Endodermal cell (in vitro differentiated cells): ENCODE measurements at places on chromosomes 7 and 10. TPM values are rescaled to one million over a fixed set of nuclear protein-coding genes. Genes with fewer than 3 reads are reported as not detected.

Gene CD36
- total RNA-seq = 0.29 to 0.70 TPM (median 0.65 TPM) in 3 replicates

GRCh38 chr7:22255834-22256233 is 101.1 kb downstream of the RAPGEF5 start:
- peak; percentile 62 for DNase-seq
- no peak overlapping the region for H3K4me3 ChIP-seq
- H3K27ac ChIP-seq = no peak overlapping the region

- peak; percentile 67 for DNase-seq
- peaks cover 45% of the 10 kb centered on the region for H3K36me3 ChIP-seq
- H3K27me3 ChIP-seq = no peaks in the 10 kb centered on the region
- no peak overlapping the region for H3K4me3 ChIP-seq
- H3K27ac ChIP-seq = no peak overlapping the region
Measured at GRCh38 chr7:5629941-5630340, 151.5 kb downstream of the RNF216 start.

GRCh38 chr7:130987092-130987491 is 253.1 kb upstream of the KLF14 start:
- H3K27ac ChIP-seq = no peak overlapping the region
- no peaks in the 10 kb centered on the region for H3K4me1 ChIP-seq
- H3K36me3 ChIP-seq = no peaks in the 10 kb centered on the region
- no peak for DNase-seq

DNA sequence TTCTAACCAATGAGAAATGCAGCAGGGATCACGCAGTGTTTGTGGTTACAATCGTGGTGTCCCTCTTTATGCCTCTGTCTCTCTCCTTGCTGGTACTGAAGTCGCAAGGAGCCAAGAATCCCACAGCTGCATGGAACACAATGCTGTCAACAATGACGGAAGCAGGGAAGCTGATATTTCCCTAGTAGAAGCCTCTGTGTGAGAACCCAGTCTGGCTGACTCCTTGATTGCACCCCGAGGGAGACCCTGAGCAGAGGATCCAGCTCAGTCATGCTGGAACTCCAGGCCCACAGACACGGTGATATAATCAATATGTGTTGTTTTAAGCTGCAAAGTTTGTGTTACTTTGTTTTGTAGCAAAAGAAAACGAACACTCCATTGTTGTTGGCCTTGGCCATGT is 677.9 kb downstream of the PARD3 start:
- H3K4me3 ChIP-seq = no peak overlapping the region
- no peaks in the 10 kb centered on the region for H3K27me3 ChIP-seq
- H3K4me1 ChIP-seq = peaks cover 2% of the 10 kb centered on the region
- H3K27ac ChIP-seq = no peak overlapping the region
- DNase-seq = no peak

DNA sequence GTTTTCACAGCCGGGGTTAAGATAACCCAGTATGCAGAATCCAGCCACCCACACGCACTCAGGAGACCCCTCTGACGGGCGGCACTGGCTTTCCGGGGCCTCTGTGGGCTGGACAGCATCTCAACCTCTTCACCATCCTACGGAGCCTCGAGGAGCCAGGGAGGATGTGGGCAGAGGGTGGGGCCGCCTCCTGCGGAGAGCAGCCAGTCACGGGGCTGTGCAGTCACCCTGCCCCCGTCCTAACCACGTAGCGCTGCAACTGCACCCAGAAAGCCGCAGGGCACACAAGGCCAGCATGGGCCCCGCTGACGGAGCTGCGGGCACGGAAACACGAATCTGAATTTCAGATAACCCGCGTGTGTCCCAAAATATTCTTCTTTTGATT is 270.3 kb downstream of the ELFN1 start:
- DNase-seq = no peak
- H3K36me3 ChIP-seq = no peaks in the 10 kb centered on the region
- H3K27me3 ChIP-seq = no peaks in the 10 kb centered on the region
- peaks cover 4% of the 10 kb centered on the region for H3K4me1 ChIP-seq

DNA sequence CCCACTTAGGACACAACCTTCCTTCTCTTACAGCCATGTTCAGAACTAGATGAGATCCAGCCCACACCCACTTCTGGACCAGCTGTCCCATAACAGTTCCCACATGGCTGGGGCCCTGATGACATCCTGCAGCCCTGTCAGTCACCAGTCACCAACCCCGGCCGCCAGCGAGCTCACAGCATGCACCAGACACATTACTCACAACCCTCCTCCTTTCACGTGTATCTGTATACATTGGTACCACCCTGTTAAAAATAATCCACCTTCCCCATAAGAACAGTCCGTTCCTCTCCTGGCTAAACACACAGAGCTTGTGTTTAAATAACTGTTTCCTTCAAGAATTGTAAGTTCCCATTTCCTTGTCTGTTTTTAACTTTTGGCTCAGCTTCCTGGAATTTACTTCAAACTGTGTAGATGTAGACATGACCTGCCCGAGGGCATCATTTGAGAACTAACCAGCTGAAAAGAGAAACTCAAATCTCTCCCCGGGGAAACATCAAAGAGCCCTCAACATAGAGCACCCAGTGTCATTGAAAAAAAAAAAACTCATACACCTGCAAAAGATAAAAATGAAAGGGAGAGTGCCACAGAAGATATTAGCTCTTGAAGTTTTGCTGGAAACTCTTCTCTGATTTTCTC is 26.0 kb upstream of the PRLHR start:
- H3K4me1 ChIP-seq = no peaks in the 10 kb centered on the region
- no peaks in the 10 kb centered on the region for H3K27me3 ChIP-seq
- DNase-seq = no peak
- H3K36me3 ChIP-seq = no peaks in the 10 kb centered on the region
- H3K4me3 ChIP-seq = no peak overlapping the region
- no peak overlapping the region for H3K27ac ChIP-seq

DNA sequence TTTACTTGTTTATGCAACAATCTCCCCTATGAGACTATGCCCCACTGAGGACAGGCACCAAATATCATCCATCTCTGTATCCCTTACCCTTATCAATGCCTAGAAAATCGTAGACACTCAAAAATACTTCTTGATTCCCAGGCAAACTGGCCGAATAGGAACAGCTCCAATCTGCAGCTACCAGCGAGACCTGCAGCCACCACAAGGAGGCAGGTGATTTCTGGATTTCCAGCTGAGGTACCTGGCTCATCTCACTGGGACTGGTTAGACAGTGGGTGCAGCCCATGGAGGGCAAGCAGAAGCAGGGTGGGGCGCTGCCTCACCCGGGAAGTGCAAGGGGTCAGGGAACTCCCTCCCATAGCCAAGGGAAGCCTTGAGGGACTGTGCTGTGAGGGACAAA is 10.8 kb upstream of the PPP1R3C start:
- H3K36me3 ChIP-seq = no peaks in the 10 kb centered on the region
- no peak overlapping the region for H3K27ac ChIP-seq
- H3K4me1 ChIP-seq = no peaks in the 10 kb centered on the region
- H3K4me3 ChIP-seq = no peak overlapping the region
- DNase-seq = peak; percentile 80

- no peaks in the 10 kb centered on the region for H3K36me3 ChIP-seq
- peaks cover 3% of the 10 kb centered on the region for H3K27me3 ChIP-seq
- no peaks in the 10 kb centered on the region for H3K4me1 ChIP-seq
- no peak for DNase-seq
- no peak overlapping the region for H3K4me3 ChIP-seq
Measured at GRCh38 chr10:121702351-121703320, 104.4 kb upstream of the FGFR2 start.

GRCh38 chr10:5532307-5532605 is 7.5 kb downstream of the CALML3 start:
- H3K27me3 ChIP-seq = no peaks in the 10 kb centered on the region
- H3K36me3 ChIP-seq = no peaks in the 10 kb centered on the region
- H3K4me3 ChIP-seq = no peak overlapping the region
- peaks cover 10% of the 10 kb centered on the region for H3K4me1 ChIP-seq
- no peak for DNase-seq
